OCI-M1 (cell line): ENCODE measurements at places on chromosomes 12 and 14.

GRCh38 chr14:59905188-59905587 lies 14.8 kb upstream of the LRRC9 start:
- no peak for DNase-seq

DNA sequence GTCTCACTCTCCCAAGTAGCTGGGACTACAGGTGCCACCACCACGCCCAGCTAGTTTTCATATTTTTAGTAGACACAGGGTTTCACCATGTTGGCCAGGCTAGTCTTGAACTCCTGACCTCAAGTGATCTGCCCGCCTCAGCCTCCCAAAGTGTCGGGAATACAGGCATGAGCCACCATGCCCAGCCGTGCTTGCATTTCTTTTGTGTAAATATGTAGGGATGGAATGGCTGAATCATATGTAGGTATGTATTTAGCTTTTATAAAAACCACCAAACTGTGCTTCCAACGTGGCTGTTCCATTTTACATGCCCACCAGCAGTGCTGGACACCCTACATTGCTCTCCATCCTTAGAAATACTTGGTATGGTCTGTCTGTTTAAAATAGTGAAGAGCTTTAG lies 32.8 kb upstream of the CLMN start:
- no peak for DNase-seq

DNA sequence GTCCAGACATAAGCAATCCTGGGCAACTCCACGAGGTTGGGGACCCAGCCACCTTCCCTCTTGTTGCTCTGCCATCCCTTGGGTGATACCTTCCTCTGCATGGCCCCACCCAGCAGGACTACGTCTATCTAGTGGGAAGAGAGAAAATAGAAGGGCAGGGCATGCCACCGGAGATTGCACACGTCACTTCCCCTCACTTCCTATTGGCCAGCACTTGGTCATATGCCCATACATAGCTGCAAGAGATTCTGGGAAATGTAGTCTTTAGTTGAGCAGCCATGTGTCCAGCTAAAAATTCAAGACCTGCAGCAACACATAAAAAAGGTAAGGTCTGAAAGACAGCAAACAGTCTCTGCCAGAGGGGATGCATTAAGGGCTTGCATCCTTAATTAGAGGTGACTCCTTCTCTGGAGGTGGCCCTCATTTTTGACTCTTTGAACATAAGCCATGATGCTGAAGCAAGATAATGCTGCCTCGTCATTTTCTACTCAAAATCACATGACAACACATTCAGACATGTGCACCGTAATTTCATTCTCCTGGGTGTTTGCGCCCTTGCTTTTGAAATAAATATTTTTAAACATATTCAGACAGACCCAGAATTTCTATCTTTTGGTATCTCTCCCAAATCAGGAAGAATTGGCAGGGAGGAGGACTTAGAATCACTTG lies 91.8 kb upstream of the PWP1 start:
- peak; percentile 54 for DNase-seq

DNA sequence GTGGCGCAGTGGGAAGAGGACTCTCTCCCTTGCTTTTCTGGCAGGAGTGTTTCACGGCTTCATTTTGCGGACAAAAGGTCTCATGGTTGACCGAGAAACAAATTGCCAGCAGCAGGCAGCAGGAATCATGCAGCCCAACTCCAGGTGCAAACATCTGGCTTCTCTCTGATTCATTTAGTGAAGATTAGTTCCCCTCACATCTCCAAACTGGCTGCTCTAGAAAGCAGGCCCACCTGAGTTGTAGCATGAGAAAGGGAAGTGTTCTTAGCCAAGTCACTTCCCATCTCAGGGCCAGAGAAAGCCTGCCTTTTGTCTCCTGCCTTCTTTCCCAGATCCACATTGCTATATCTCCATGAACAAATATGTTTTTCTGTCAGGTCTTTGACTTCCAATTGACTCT lies 120.8 kb upstream of the CCDC196 start:
- no peak for DNase-seq

GRCh38 chr12:111268738-111269572 lies 99.9 kb downstream of the PHETA1 start:
- peak; percentile 28 for DNase-seq

DNA sequence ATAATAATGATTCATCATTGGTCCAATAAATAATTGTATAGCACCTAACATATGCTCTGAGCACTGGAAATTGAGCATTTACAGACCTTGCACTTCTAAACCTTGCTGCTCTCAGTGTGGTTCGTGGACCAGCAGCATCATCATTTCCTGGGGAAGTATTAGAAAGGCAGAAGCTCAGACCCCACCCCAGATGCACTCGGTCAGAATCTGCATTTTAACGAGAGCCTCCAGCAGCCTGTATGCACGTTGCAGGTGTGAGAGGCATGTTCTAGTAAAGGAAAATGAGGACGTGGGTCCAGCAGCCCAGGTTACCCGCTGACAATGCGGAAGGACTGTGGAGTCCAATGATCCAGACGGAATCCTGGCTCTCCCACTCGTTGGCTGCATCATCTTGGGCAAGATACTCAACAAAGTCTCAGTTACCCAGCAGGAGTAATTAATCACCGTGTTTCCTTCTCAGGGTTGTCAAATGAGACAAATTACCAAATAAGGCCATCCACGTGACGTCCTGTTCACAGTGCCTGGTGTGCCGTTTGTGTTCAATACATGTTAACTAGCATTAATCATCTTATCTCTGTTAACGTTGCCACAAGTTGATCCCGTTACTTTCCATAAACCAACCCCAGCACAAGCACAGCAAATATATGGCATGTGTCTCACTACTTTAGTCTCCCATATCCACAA lies 49.2 kb upstream of the CCND2 start:
- no peak for DNase-seq

DNA sequence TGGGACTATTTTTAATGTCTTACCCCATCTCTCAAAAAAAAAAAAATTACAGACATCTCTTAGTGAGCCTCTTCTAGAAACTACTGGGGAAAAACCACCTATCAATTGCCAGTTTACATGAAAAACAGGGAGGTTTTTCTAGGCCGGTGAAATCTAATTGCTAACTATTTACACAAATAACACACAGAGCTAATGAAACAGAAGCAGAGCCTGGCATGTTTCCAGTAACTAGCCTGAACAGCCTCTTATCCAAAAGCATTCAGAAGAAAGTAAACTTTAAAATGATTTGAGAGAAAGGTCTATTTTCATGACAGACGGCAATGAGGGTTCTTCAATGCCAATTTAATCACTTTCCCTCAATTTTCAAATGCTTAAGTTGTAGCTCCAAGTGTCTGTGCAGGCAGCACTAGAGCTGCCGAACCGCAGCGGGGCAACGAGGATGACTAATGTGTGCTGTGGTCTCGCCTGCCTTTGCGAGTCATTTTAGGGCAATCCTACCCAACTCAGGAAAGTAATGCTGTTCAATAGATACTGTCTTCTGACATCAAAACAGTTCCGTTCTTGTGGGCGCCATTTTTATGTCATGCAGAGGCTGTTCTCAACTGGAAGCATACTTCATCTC lies 84.6 kb downstream of the SETD3 start:
- no peak for DNase-seq

DNA sequence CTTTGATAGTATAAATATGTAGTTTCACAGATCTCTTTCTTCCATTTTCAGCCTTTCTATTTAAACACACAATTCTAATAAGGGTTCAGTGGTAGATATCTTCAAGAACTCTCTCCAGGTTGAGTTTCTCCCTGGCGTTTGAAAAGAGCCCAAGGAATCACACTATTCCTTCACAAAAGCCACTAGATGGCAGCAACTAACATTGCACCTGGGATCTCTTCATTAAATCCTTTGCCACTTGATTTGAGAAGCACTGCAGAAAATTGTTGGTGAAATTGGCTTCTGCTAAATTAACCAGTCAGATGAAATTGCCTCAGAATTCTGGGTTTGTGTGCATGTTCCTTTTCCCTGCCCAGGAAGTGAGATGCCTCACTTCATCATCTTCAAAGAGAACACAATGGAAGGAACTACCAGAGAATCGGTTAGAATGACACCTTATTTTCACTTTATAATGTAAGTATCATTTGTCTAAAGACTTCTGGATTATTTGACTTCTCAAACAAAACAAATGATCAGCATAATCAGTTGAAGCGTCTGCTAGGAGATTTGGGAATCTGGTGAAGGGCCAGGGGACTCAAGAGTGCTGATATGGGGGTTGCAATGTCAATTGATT lies 6.8 kb downstream of the CCDC198 start:
- DNase-seq = peak; percentile 43

- no peak for DNase-seq
Measured at GRCh38 chr12:45970391-45970790, 20.0 kb downstream of the SCAF11 start.

GRCh38 chr12:42201063-42201462 lies 37.0 kb downstream of the YAF2 start:
- DNase-seq = no peak

DNA sequence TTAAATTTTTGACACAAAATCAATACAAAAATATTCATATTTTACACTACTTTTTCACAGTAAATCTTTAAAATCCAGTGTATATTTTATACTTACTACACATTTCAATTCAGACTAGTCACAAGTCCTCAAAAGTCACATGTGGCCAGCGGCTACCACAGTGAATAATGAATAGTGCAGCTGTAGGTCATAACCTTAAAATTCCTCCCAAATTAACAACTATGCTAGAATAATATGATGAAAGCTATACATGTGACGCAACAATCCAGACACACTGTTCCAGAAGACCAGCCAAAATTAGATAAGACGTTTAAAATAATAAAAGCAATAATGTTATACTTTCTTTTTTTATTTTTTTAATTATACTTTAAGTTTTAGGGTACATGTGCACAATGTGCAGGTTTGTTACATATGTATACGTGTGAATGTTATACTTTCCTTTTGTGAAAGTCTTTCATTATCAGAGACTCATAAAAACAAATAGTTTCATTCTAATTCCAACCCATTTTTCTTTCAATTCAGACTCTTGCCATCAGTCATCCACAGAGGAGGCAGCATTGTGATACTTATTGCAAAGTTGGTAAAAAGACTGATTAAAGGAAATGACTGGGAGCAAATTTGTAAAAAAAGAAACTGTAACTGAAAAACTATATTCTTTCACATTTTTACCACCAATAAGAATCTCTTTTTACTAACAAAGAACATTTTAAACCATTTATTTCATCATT lies 67.0 kb downstream of the C2CD5 start:
- no peak for DNase-seq

DNA sequence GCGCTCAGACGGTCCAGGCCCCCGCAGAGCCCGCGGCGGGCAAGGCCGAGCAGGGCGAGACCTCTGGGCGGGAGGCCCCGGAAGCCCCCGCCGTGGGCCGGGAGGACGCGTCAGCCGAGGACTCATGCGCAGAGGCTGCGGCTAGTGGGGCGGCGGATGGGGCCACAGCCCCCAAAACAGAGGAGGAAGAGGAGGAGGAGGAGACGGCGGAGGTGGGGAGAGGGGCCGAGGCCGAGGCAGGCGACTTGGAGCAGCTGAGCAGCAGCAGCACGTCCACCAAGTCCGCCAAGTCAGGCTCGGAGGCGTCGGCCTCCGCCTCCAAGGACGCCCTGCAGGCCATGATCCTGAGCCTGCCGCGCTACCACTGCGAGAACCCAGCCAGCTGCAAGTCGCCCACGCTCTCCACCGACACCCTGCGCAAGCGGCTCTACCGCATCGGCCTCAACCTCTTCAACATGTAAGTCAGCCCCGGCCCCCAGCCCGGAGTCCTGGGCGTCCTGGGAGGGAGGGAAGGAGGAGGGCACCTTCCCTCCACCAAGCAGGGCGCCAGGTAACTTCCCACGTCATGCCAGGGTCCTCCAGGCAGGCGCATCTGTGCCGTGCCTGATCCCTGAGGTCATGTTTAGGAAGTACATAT lies 72.4 kb downstream of the IQSEC3 start:
- DNase-seq = no peak

DNA sequence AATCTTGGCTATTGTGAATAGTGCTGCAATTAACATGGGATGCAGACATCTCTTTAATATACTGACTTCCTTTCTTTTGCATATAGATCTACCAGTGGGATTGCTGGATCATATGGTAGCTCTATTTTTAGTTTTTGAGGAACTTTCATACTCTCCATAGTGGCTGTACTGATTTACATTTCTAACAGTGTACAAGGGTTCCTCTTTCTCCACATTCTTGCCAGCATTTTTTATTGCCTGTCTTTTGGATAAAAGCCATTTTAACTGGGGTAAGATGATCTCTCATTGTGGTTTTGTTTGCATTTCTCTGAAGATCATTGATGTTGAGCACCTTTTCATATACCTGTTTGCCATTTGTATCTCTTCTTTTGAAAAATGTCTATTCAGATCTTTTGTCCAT lies 8.4 kb downstream of the AMDHD1 start:
- peak; percentile 37 for DNase-seq

- DNase-seq = no peak
Measured at GRCh38 chr14:44912041-44912869, 49.5 kb downstream of the KLHL28 start.

GRCh38 chr14:73368616-73369015 lies 89.7 kb downstream of the NUMB start:
- DNase-seq = no peak

- DNase-seq = peak; percentile 10
Measured at GRCh38 chr14:91361233-91361811, 56.3 kb downstream of the CCDC88C start.

GRCh38 chr12:62899568-62900390 lies 35.2 kb downstream of the PPM1H start:
- DNase-seq = no peak

GRCh38 chr14:21974741-21975140 lies 301.1 kb upstream of the OR4E1 start:
- DNase-seq = no peak

GRCh38 chr12:15045451-15045850 lies 72.6 kb downstream of the PDE6H start:
- no peak for DNase-seq

GRCh38 chr14:67674139-67674479 lies 323 bp downstream of the VTI1B start:
- peak; percentile 72 for DNase-seq

GRCh38 chr12:130818635-130819576 lies 20.1 kb downstream of the STX2 start:
- no peak for DNase-seq

- no peak for DNase-seq
Measured at GRCh38 chr12:128458301-128458974, 191.5 kb downstream of the TMEM132C start.

- no peak for DNase-seq
Measured at GRCh38 chr12:7292300-7292699, 11.6 kb upstream of the ACSM4 start.

GRCh38 chr12:72273851-72274351 lies 1.7 kb downstream of the TRHDE start:
- DNase-seq = no peak

DNA sequence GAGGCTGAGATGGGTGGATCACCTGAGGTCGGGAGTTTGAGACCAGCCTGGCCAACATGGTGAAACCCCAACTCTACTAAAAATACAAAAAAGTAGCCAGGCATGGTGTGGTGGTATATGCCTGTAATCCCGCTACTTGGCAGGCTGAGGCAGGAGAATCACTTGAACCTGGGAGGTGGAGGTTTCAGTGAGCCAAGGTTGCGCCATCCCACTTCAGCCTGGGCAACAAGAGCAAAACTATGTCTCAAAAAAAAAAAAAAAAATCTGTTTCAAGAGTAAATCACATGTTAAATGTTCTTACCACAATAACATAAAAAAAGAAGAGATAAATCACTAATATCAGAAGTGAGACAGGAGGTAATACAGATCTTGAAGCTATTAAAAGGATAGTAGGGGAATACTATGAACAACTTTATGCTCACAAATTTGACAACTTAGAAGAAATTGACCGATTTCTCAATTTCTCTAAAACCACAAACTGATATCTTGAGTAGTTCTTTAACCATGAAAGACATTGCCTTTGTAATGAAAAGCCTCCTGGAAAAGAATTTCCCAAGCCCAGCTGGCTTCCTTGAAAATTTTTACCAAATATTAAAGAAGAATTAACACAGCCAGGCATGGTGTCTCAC lies 37.7 kb downstream of the TAOK3 start:
- DNase-seq = peak; percentile 27
